Parietal lobe (tissue), 2 donors: ENCODE measurements at places on chromosomes 1 and 21. TPM values are rescaled to one million over a fixed set of nuclear protein-coding genes. Genes with fewer than 3 reads are reported as not detected.

Gene MYBPH
- not detected for total RNA-seq

Gene HRNR
- total RNA-seq: not detected

Gene FAM72C
- 0.31 TPM for total RNA-seq

Gene OVAAL
- not detected for total RNA-seq

Gene PROK1
- total RNA-seq: not detected

Gene IGSF9
- 10.6 TPM for total RNA-seq

Gene FAM78B
- 16.3 TPM for total RNA-seq

Gene TRIM63
- total RNA-seq: not detected

Gene ANGPTL1
- 2.5 TPM for total RNA-seq

Gene HHIPL2
- 0.94 TPM for total RNA-seq

Gene MIXL1
- total RNA-seq: not detected

Gene PLPPR5
- 87.6 TPM for total RNA-seq

Gene GPR25
- not detected for total RNA-seq

Gene DMBX1
- not detected for total RNA-seq

Gene S100A2
- total RNA-seq: not detected
